ENCODE measurements at places on chromosomes 1 and 21.

- DNase-seq, result no peak
These were observed 590.4 kb downstream of the PLPP3 start for GRCh38 chr1:55988963-55989452.

DNA sequence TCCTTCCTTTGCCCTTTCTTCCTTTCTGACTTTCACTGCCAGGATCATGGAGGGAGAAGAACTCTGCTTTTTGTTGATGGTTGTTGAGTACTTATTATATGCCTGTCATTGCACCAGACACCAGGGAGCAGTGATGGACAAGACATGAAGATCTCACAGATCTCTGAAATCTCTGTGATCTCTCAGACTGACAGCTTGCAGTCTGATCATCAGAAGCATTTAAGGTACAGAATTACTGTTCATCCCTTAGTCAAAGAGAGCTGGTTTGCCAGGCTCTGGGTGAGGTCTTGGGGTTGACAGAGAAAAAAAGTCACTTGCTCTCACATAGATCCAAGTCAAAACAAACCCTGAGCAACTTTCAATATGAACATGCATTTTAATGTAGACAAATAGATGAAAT is 299.5 kb upstream of the FMN2 start:
- no peak for DNase-seq

DNA sequence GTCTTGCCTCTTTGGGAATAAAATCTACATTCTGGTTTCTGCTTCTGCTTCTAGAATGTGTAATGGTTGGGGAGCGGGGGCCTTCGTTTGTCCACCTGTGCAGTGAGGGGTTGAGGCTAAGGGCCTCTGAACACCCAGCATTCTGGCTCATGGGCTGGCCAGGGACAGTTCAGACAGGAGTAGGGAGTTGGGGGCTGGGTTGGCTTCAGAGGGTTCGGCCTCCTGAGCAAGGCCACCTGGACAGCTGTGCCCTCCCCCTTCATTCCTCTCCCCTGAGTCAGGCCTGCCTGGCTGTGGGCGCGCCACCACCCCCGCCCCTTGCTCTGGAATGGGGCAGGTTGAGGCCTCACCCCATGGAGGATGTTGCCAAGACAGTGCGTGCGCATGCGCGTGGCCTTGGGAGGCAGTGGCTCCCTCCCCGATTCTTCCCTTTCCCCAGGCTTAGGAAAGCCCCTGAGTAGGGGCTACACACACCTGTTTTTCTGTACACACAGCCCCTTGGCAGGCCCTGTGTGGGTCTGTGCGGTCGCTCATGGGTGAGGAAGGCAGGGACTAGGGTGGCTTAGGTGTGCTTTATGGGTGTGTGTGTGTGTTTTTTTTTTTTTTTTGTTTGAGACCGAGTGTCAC is 57.0 kb downstream of the YARS1 start:
- DNase-seq, result no peak

DNA sequence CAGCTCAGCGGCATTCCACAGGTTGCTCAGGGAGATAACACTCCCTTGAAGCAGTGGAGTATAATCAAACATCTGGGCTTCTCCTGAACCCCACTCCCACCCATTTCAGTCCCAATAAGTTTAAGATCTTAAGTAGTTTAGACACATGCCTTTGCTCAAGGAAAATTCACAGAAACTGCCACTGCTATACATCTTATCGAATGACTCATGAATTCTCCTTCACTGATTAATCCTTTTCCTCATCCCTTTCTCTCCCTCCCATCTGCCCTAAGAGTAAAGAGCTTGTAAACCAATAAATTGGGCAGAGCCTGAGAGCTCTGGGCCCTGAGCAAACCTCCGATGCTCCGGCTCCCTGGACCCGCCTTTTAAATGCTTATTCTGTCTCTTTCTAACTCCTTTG is 10.2 kb downstream of the VN1R5 start:
- DNase-seq, result no peak

- DNase-seq, result no peak
These were observed 225.9 kb upstream of the CSF3R start for GRCh38 chr1:36708587-36708986.

DNA sequence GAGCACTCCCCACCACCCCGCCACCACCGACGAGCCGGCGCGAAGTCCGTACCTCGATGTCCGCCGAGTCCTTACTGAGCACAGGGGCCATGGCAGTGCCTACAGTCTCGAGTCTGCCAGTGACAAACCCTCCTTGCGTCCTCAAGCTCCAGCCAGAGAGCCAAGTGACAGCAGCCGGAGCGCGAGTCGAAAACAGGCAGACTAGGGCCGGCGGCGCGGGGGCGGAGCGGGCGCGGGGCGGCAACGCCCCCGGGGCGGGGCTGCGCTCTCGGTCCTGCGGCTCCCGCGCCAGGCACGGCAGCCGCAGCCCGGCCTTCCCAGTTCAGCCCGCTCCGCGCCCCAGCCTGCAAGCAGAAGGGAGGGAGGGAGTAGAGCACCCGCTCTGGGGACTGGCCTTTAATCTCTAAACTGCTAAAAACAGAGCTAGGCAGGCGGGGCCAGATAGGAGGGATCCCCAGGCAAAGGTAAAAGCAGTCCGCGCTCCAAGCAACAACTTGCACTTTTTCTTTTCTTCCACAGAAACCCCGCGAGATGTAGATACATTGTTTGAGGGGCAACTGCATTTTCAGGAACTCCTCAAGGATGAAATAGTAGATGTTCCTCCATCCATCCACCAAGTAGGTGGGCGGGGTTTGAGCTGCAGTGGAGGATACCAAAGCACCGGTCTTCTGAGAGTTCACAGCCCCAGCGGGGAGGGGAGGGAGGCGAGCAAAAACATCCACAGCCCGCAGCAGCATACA is at the start of gene DPYD:
Gene DPYD (minus strand): TSS at position 203 of the 740 bp plus-strand sequence. CDS start 112 bp downstream, at position 91.
- peak; percentile 94 for DNase-seq

- peak; percentile 17 for DNase-seq
These were observed 104.8 kb downstream of the HLX start for GRCh38 chr1:220983877-220984635.

GRCh38 chr21:45472445-45473365 is 67.7 kb downstream of the COL18A1 start:
- no peak for DNase-seq

DNA sequence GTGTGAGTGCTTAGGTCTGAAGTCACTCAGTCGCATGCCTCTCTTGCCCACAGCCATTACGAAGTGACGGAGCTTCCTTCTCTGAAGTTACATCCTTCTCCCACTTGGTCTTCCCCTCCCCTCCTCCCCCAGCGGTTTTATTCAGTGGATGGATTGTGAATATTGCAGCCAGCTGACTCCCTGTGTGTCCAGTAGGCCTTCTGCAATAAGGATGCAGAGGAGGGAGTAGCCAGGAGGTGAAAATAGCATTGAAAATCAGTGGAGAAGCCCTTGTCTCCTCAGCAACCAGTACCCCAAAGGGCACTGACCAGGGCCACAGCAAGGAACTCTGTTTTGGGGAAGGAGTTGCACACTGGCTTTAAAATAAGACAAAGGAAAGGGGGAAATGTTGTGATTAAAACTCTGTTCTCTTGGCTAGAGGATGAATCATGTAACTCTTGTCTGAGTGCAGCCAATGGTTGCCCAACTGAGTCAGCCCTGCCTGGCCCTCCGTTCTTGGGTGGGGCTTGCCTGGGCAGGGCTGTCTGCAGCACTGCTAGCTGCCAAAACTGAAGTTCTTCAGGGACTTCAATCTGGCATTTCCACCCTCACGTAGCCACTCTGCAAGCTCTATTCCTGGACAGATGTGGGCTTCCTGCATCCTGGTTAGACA is 4.3 kb downstream of the S100A10 start:
- DNase-seq, result no peak

DNA sequence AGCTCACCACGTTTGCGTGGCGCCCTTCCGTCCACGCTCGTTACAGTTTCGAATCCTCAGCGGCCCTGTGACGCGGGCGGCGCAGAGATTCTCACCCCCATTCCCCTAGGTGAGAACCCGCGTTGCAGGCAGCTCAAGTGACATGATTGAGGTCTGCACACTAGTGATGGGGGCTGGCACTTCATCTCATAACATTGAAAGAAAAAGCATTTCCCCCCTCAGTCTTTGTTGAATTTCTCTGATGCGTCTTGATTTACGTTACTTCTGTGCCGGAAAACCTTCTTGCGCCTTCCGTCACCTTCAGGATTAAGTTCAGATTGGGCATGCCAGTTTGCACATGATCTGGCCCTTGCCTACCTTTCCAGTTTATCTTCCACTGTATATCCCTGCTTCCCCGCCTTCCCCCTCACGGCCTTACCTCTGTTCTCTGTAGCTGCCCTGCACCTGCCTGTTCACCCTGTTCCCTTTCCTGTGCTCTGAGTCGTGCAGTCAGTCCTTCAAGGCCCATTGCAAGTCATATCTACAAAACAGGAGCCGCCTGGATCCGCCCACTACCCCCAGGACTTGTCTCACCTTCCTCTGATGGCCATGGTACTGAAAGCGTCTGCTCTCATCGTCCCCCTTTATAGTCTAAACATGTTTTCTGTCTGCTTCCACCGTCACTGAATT is 1.1 kb downstream of the CTPS1 start:
- DNase-seq, result peak; percentile 71

GRCh38 chr21:26834181-26834905 is 10.9 kb downstream of the ADAMTS1 start:
- DNase-seq, result no peak
